IMR-90 (cell line): ENCODE measurements at places on chromosomes 6 and 20. TPM values are rescaled to one million over a fixed set of nuclear protein-coding genes. Genes with fewer than 3 reads are reported as not detected.

Gene HLA-DMB
- total RNA-seq: 0.18 and 0.28 TPM in 2 replicates

Gene RGS17
- total RNA-seq: 1.4 and 1.7 TPM in 2 replicates

Gene BHLHE23
- total RNA-seq: not detected in 2 replicates

Gene LST1
- not detected in 2 replicates for total RNA-seq

Gene MYH7B
- total RNA-seq: not detected in 2 replicates

Gene TRIM10
- not detected in 2 replicates for total RNA-seq

Gene SMLR1
- not detected in 2 replicates for total RNA-seq

Gene STK38
- 9.7 and 10.6 TPM in 2 replicates for total RNA-seq

Gene IMPG1
- total RNA-seq: not detected in 2 replicates

Gene SLC35A1
- 9.7 and 14.4 TPM in 2 replicates for total RNA-seq

Gene NEURL2
- total RNA-seq: 0.56 and 1.1 TPM in 2 replicates

Gene SPAG4
- total RNA-seq: 1.8 and 1.9 TPM in 2 replicates

Gene ECT2L
- not detected in 2 replicates for total RNA-seq

Gene WFDC10B
- not detected in 2 replicates for total RNA-seq

Gene HLA-DOA
- total RNA-seq: not detected in 2 replicates

Gene BPIFB1
- total RNA-seq: not detected in 2 replicates

Gene ISM1
- not detected in 2 replicates for total RNA-seq

Gene PSMB9
- total RNA-seq: 8.3 and 9.0 TPM in 2 replicates

Gene RAET1E
- total RNA-seq: not detected in 2 replicates

Gene TRIM31
- total RNA-seq: not detected in 2 replicates

Gene XKR7
- not detected in 2 replicates for total RNA-seq

Gene PNLDC1
- total RNA-seq: not detected in 2 replicates

Gene PDE7B
- 12.4 and 15.6 TPM in 2 replicates for total RNA-seq

Gene ZC2HC1B
- total RNA-seq: not detected in 2 replicates

Gene MLIP
- total RNA-seq: not detected in 2 replicates

Gene NFKBIL1
- total RNA-seq: 10.0 and 10.8 TPM in 2 replicates

Gene ANKRD66
- total RNA-seq: not detected in 2 replicates

Gene PPIL4
- total RNA-seq: 13.3 and 29.7 TPM in 2 replicates

Gene TCP11
- 0.36 and 0.56 TPM in 2 replicates for total RNA-seq

Gene FAM217A
- not detected in 2 replicates for total RNA-seq

Gene PI3
- not detected in 2 replicates for total RNA-seq

Gene NKAIN4
- not detected in 2 replicates for total RNA-seq

Gene KHDC1
- 1.6 and 1.7 TPM in 2 replicates for total RNA-seq

Gene BPIFB3
- total RNA-seq: not detected in 2 replicates

Gene NUP153
- total RNA-seq: 37.5 and 39.4 TPM in 2 replicates

Gene RAET1G
- total RNA-seq: 1.3 and 2.2 TPM in 2 replicates

Gene VGLL2
- not detected in 2 replicates for total RNA-seq

Gene OLIG3
- not detected in 2 replicates for total RNA-seq

Gene CD40
- total RNA-seq: 0.28 and 0.36 TPM in 2 replicates

Gene GJA10
- not detected in 2 replicates for total RNA-seq

Gene LY6G6C
- total RNA-seq: not detected in 2 replicates

Gene CAGE1
- under 0.01 TPM in 1 of 2 replicates, not detected in the other for total RNA-seq

Gene IYD
- total RNA-seq: not detected in 2 replicates

Gene DEFB118
- not detected in 2 replicates for total RNA-seq

Gene CFB
- total RNA-seq: 1.4 and 1.8 TPM in 2 replicates

Gene TBPL1
- 25.6 and 38.3 TPM in 2 replicates for total RNA-seq

Gene ULBP3
- 35.1 and 43.0 TPM in 2 replicates for total RNA-seq

Gene RAB44
- not detected in 2 replicates for total RNA-seq

Gene PAX1
- total RNA-seq: not detected in 2 replicates
